ENCODE measurements at places on chromosomes 2 and 18.

DNA sequence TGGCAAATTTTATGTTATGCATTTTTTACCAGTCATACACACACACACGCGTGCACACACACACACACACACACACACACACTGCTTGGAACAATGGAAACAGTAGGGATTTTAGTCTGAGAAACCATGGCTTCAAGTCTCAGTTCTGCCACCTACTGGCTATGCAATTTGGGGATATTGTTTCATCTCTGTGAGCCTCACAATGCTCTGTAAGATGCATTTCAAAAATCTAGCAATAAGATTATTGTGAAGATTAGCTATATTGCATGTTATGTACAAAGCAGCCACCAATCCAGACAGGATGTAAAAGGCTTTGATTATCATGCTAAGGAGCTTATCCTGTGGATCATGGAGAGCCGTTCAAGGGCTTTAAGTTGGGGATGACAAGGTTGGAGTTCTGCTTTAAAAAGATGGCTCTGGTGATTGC, 401.4 kb downstream of the NBAS start:
- DNase-seq, result no peak

GRCh38 chr2:127485051-127485693, 41.1 kb downstream of the IWS1 start:
- DNase-seq, result no peak

DNA sequence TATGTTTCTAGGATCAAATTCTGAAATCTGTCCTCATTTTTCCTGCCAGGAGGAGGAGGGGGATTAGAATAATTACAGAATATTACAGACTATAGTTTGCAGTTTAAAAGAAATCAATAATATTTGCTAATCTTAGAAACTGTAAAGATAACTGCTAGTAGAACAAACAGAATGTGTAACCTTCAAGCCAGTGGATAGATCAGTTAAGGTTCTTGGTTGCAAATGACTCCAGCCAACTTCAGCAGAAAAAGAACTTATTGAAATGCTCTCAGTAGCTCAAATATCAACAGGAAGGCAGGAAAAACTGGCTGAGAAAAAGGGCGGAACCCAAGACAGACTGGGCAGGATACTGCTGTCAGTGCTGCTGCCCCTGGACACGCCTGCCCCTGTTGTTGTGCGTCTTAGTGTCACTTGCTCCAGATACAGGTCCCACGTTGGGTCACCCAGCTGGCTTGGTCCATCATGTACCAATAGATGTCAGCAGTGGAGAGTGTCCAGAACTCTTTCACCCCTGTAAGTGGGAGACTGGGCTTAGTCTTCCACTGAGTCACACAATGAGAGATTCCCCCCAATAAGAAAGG, 10.2 kb downstream of the NMUR1 start:
- DNase-seq, result no peak

DNA sequence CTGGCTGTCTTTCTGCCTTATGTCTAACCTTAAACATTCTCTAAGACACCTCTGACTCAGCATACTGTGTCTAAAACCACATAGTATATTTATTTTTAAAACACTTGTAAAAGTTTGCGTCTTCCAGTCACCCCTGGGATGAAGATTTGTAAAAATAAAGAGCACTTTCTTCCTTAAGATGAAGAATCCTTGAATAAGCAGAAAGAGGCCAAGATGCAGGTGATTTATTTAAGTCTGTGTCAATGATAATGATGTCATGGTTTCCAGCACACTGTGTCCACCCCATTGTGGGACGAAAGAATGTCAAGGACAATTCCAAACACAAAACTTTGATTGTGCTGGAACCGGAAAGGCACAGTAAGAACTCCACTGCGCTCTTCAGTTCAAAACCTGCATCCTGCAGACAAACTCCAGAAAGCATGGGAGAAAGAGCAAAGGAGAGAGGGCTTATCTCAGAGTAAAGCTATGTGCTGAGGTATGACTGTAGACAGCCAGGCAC, 92.9 kb downstream of the ZEB2 start:
- DNase-seq, result no peak

- DNase-seq, result no peak
Measured at GRCh38 chr18:36391426-36392145, 94.1 kb downstream of the FHOD3 start.

DNA sequence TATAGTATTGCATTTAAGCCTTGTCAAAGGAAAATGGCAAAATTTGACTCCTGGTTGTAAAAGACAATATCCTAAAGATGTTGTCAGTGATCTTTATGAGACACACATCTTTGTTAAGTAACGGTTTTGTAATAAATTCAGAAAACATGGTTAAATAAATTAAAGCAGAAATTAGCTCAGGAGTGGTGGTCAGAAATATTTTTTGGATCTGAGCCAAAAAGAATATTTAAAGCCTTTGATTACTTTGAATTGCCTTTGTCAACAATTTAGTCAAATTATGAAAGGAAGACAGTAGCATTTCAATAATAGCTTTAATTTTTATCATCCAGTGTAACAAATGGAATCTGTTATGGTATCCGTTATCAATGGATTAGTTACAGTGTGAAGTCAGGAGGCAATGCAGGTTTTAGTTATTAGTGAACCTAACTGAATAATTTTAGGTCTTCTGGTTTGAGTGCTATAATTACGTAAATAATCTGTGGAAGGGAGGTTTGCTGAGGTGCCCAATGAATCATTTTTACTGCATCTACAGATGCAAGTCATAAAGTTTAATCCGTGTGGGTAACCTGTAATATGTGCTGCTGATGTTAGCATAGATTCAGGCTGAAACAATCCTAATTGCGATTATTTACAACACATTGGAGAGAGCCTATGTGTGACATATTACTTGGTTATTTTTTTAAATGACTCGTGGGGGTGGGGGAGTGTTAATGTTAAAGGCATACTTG, 42.7 kb downstream of the SMAD4 start:
- DNase-seq, result no peak

DNA sequence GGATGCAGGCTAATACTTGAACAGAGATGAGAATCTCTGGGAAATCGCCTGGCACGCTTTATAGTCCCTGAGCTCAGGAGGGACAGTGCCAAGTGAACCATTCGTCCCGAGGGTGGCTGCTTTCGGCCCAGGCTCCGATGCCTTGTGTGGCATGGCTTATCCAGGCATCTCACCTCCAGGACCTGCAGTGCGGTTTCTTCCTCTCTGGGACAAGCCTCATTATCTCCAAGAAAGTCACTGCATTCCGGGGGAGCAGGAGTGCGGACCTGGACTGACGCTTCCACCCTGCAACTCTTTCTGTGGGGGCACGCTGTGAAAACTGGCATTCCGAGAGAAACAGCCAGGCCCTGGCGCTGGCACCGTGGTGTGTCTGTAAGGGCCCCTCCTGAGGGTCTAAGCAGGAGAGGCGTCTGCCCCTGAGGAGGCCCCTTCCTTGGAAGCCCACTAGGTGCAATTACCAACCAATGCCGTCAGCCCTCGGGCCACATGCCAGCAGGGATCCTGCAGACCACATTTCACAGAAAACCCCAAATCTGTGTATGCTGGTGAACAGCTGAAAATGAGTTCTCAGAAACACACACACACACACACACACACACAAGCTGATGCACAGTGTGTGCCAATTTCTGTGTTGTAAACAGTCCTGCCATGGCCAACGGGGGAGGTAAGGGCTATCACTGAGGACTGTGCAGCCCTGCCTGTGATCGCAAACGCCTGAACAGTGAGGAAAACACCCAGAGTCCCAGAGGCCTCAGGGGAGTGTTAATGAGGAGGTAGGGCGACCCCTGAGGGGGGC, 351.9 kb upstream of the SALL3 start:
- DNase-seq, result no peak

GRCh38 chr2:171266102-171266501, 105.4 kb upstream of the TLK1 start:
- no peak for DNase-seq

GRCh38 chr2:68341062-68341329, 21.2 kb upstream of the CNRIP1 start:
- DNase-seq, result no peak

GRCh38 chr2:127586136-127586535, 50.7 kb downstream of the MYO7B start:
- DNase-seq, result no peak

GRCh38 chr2:15599994-15600393, 8.3 kb downstream of the DDX1 start:
- DNase-seq, result no peak

DNA sequence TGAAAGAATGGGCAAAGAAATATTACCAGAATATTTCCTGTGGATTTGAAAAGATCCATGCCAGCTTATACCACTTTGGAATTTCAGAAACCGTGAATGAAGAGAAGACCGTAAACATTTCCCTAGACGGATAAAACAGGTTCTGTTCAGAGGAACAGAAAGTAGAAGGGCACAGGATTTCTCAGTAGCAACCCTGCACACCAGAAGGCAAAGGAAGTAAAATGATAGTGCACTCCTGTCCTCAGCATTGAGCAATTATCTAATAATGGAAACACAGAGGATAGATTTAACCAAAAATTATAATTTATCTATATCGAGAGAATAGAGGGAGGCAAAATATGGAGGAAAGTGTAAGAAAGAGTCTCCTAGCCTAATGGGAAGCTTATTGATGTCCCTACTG, 87.0 kb upstream of the ITGA6 start:
- DNase-seq, result no peak

DNA sequence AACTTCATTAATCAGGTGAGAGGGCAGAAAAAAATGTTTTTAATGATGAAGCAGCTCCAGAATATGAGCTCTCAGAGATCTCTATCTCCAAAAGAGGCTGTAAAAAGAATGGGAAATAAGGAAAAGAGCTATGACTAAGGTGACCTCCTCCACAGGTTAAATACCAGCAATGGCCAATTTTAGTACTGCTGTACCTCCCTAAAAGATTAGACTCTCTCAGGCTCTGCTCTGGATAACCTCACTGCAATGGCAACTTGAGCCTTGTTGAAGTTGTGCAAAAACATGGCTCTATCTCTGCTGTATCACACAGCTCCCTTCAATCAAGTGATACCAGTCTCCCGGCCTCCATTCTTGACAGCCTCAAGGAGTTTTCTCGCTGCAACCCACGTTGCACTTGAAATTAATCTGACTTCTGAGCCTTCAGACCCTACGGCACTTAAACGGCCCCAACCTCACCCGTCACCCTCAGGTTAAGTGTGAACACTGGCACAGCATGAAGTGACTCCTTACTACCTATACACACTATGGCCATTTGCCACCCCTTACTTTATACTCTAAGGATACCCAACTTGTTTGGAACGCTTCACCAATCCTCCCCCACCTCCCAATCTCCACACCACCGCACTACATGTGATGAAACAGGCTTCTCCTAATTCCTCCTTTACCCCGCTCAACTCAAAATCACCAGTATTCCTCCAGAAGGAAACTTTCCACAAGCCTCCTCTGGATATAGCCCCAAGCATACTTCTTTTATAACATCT, 36.3 kb downstream of the SMAD2 start:
- DNase-seq, result no peak

GRCh38 chr2:133942398-133942797, 311.5 kb upstream of the MGAT5 start:
- no peak for DNase-seq

DNA sequence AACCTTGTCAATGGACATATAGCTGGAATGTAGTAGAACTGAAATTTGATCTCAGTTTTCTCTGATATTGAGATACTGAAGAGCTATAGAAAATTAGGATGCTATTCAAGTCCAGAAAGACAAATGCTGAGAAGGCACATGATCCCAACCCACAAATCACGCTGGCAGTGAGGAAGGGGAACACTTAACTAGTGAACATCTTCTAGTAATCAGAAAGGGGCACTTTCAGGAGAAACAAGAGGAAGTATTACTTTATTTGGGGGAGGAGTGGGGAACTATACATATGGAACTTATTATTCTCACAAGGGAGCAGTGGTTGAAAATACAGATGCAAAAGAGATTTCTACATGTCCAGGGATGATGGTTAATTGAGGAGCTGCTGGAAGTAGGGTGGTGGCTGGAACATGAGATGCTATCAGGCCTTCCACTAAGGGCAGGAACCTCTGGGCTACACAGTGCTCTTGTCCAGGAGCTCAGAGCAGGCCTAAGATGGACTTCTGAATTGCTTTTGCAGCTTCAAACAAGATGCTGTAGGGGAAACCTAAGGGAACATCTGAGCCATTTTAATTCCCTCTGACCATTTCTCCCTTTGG, 79.3 kb downstream of the TGFA start:
- DNase-seq, result no peak

- DNase-seq, result no peak
Measured at GRCh38 chr2:218476676-218477075, 57.8 kb downstream of the VIL1 start.

DNA sequence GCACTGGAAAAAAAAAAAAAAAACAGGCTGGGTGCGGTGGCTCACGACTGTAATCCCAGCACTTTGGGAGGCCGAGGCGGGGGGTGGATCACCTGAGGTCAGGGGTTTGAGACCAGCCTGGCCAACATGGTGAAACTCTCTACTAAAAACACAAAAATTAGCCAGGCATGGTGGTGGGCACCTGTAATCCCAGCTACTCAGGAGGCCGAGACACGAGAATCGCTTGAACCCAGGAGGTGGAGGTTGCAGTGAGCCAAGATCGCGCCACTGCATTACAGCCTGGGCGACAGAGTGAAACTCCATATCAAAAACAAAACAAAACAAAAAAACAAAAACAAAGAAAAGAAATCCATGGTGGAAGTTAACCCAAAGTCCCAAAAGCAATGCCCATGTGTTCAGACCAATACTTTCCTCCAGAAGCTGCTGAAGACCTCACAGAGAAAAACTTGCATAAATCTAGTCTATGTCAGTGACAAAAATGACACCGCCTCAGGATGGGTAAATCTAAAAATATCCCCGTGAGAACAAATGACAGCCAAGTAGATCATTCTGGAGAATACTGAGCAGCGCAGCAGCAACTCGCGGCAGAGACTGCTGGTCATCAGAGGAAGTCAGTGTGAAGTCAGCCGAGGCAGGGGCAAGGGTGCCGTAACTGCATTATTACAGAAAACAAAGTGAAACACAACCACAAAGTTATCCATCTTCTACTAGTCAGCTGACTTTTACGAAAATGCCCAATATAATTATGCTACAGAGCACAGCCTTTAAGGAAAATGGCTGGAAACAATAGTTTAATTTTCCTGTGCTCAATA, 41.0 kb downstream of the LPIN2 start:
- no peak for DNase-seq

- no peak for DNase-seq
Measured at GRCh38 chr18:73279498-73279897, 411.7 kb upstream of the NETO1 start.

DNA sequence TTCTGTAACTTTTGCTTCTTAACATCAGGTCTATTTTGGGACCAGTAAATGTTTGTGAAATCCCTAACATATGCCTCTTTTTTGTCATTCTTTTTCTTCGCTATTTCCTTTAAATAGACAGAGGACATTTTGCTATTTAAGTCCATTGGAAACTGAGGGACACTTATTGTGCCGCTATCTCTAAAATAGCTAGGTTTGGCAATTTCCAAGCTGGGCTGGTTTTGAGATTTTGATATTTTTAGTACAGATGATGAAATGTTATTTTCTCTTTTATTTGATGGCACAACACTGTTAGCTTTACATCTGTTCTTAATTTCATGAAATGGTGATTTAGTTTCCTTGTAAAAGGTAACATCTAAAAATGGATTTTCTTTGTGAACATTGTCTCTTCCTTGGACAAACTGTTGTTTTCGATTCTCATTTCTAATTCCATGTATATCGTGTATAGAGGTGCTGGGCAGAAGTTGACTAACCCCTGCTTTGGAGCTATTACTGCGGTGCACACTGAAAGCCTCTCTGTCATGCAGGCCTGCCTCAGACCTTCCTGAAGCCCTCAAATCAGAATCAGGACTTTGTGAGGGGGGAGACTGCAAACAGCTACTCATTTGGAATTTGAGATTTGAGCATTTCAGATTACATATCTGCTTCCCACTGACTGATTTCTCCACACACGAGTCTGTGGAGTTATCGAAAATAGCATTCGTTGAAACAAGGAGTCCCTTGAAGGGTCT, 594 bp downstream of the RAD51AP2 start:
- no peak for DNase-seq

GRCh38 chr2:184357033-184357432, 241.3 kb upstream of the ZNF804A start:
- no peak for DNase-seq

Data from stimulated activated CD4-positive, alpha-beta T cell treated with anti-CD3 and anti-CD28 coated beads, Interleukin-2, amount 100 ng/mL, for 48 hours (primary cell).